Mesothelial cell of epicardium (in vitro differentiated cells): ENCODE measurements at places on chromosomes 7 and 10.

DNA sequence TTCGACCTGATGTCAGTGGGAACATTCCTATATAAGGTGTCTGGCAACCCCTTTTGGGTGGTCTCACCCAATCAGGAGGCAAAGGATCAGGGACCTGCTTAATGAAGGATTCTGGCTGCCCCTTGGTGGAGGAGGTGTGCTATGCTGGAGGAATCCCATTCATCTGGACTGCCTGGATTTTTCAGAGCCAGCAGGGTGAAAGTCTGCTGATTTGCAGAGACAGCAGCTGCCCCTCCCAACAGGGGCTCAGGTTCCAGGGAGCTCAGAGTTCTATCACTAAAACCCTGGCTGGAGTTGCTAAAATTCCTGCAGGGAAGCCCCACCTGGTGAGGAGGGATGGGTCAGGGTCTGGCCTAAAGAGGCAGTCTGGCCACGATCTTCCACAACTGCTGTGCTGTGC lies 398.5 kb upstream of the CNTNAP2 start:
- H3K4me3 ChIP-seq, result no peak overlapping the region
- no peak overlapping the region for H3K27ac ChIP-seq
- peaks cover 9% of the 10 kb centered on the region for H3K4me1 ChIP-seq
- DNase-seq, result no peak
- no peaks in the 10 kb centered on the region for H3K27me3 ChIP-seq

- no peaks in the 10 kb centered on the region for H3K27me3 ChIP-seq
- H3K4me3 ChIP-seq, result no peak overlapping the region
- H3K4me1 ChIP-seq, result peaks cover 14% of the 10 kb centered on the region
- H3K36me3 ChIP-seq, result no peaks in the 10 kb centered on the region
Observed at GRCh38 chr7:55561690-55562089, 10.6 kb downstream of the VOPP1 start.

DNA sequence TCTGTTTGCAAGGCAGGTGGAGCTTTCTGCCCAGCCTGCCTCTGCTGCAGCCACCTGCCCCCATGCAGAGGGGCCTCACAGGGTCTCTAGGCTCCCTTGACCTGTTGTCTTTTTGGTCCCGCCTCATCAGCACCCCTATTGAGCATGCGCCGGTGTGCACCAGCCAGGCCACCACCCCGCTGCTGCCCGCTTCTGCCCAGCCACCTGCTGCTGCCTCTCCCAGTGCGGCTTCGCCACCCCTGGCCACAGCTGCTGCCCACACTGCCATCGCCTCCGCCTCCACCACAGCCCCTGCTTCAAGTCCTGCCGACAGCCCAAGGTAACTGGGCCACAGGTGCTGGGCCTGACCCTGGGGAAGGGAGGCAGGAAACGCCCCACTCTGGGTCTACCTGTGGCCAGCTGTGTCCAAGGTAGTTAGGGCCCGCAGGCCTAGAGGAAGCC lies 38.1 kb downstream of the LDB3 start:
- H3K4me3 ChIP-seq, result no peak overlapping the region
- no peak overlapping the region for H3K27ac ChIP-seq
- H3K4me1 ChIP-seq, result peaks cover 11% of the 10 kb centered on the region
- H3K36me3 ChIP-seq, result no peaks in the 10 kb centered on the region

DNA sequence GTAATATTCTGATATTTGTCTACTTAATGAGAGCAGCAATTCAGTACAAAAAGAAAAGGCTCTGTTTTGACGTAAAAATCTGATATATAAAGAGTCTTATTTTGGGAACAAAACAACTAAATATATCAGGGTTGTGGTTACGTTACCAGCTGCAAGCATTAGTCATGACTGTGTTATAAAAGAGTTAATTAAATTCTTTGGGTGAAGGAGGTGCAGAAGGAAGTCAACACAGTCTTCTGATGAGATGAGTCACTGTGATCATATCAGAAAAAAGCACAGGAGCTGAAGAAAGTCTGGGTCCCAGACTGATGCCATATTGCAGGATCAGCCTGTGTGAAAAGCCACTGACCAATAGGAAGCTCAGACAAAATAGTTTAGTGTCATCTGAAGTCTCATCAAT lies 234.3 kb upstream of the TEX47 start:
- H3K27me3 ChIP-seq, result no peaks in the 10 kb centered on the region
- H3K27ac ChIP-seq, result no peak overlapping the region
- H3K4me3 ChIP-seq, result no peak overlapping the region
- H3K4me1 ChIP-seq, result no peaks in the 10 kb centered on the region
- no peaks in the 10 kb centered on the region for H3K36me3 ChIP-seq
- no peak for DNase-seq

DNA sequence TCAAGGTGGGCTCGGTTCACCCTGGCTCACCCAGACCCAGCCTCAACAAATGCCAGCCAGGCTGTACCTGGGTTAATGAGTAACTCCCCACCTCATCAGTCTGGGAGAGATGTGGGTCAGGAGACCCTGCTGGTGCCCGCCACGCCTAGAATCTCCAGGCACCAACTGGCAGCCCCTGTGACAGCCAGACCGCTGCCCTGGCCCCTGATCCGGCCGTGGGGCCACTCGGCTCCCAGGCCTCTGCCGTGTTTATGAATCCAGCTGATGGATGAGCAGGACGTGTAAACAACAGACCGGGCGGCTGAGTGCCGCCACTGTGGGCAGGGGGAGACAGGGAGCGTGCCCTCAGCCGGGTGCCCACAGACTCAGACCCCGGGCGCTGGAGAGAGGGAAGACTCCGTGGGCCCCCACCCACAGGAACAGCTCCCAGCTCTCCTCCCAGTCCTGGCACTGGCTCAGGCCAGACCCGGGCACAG lies 34.0 kb upstream of the PDGFA start:
- peaks cover 12% of the 10 kb centered on the region for H3K36me3 ChIP-seq
- no peak for DNase-seq
- H3K4me3 ChIP-seq, result no peak overlapping the region
- H3K4me1 ChIP-seq, result no peaks in the 10 kb centered on the region
- no peak overlapping the region for H3K27ac ChIP-seq

- no peak overlapping the region for H3K4me3 ChIP-seq
- H3K27me3 ChIP-seq, result no peaks in the 10 kb centered on the region
- no peak for DNase-seq
- H3K27ac ChIP-seq, result no peak overlapping the region
Observed at GRCh38 chr7:16428672-16429071, 7.3 kb upstream of the CRPPA start.

GRCh38 chr7:128206747-128207500 lies 34.2 kb upstream of the LEP start:
- H3K4me3 ChIP-seq, result no peak overlapping the region
- no peak for DNase-seq
- H3K27ac ChIP-seq, result no peak overlapping the region
- H3K27me3 ChIP-seq, result peaks cover 64% of the 10 kb centered on the region
- H3K36me3 ChIP-seq, result no peaks in the 10 kb centered on the region

- H3K4me1 ChIP-seq, result no peaks in the 10 kb centered on the region
- no peaks in the 10 kb centered on the region for H3K27me3 ChIP-seq
- H3K4me3 ChIP-seq, result no peak overlapping the region
- H3K27ac ChIP-seq, result no peak overlapping the region
- peaks cover 28% of the 10 kb centered on the region for H3K36me3 ChIP-seq
Observed at GRCh38 chr10:27207350-27207749, 33.2 kb downstream of the ACBD5 start.

- peaks cover 25% of the 10 kb centered on the region for H3K4me1 ChIP-seq
- H3K4me3 ChIP-seq, result no peak overlapping the region
- DNase-seq, result no peak
- no peaks in the 10 kb centered on the region for H3K27me3 ChIP-seq
- no peaks in the 10 kb centered on the region for H3K36me3 ChIP-seq
- peak overlapping the region; percentile 91 for H3K27ac ChIP-seq
Observed at GRCh38 chr7:16847381-16847860, 34.4 kb downstream of the AGR3 start.

DNA sequence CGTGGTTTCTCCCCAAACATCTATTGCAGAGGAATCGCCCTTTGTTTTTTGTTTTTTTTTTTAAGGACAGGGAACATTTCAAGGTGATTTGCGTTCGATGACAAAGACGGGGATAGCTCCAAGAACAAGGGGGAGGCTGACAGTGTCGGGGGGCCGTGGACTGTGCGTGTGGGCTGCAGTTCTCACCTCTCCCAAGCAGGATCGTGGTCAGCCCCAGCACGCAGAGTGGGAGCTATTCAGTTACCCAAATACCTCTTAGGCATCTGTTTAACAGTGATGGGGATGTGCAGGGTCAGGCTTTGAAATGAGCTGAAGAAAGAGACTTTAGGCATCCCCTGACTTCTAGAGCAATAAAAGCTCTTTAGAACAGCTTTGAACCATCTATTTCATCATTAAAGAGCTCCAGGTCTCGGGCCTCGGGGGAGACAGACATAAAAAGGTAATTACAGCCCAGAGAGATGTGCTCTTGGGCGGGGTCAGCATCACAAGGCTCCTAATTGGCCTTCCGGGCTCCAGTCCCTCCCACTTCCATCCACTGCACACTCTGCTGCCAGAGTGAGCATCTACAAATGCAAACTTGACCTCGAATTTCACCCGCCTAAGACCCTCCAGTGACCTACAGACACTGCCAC lies 97.3 kb downstream of the MYL10 start:
- H3K27me3 ChIP-seq, result no peaks in the 10 kb centered on the region
- no peak overlapping the region for H3K27ac ChIP-seq
- H3K36me3 ChIP-seq, result peaks cover 8% of the 10 kb centered on the region
- DNase-seq, result no peak
- H3K4me1 ChIP-seq, result peaks cover 4% of the 10 kb centered on the region
- H3K4me3 ChIP-seq, result no peak overlapping the region
